ENCODE measurements at places on chromosomes 1 and 21. TPM values are rescaled to one million over a fixed set of nuclear protein-coding genes. Genes with fewer than 3 reads are reported as not detected.

Gene ATP1A2
- total RNA-seq: not detected

Gene ITLN2
- not detected for total RNA-seq

Gene LCE6A
- not detected for total RNA-seq

Gene TGFB2
- not detected for total RNA-seq

Gene CSF3R
- total RNA-seq: not detected

- DNase-seq: peak; percentile 35
Measured at GRCh38 chr1:9400425-9401079, 107.9 kb downstream of the SPSB1 start.

- no peak for DNase-seq
Measured at GRCh38 chr1:243793298-243793697, 56.7 kb downstream of the AKT3 start.

- no peak for DNase-seq
Measured at GRCh38 chr1:181081395-181081794, 7.1 kb upstream of the IER5 start.

DNA sequence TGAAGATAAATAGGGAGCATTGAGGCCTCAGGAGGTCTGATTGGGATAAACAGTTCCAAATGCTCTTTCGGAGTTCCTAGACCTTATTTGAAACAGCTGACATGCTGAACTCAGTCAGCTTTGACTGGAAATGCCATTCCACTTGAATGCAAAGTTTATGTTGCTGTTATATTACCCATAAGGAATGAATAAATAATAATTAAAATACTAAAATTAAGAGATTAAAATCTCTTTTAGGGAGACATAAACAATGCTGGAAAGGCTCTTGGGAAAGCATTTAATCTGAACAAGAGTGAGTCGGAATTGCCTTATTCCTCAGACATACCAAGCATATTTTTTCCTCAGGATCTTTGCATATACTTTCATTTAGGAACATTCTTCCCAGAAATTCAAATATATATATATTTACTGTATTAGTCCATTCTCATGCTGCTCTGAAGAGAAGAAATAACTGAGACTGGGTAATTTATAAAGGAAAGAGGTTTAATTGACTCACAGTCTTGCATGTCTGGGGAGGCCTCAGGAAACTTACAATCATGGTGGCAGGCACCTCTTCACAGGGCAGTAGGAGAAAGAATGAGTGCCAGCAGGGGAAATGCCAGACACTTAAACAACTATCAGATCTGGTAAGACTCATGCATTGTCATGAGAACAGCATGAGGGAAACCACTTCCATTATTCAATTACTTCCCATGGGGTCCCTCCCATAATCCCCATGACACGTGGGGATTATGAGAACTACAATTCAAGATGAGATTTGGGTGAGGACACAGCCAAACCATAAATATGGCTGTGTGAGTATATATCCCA, 318.2 kb upstream of the PLXNA2 start:
- DNase-seq: no peak

- DNase-seq: no peak
Measured at GRCh38 chr1:48920851-48921250, 144.2 kb upstream of the BEND5 start.

DNA sequence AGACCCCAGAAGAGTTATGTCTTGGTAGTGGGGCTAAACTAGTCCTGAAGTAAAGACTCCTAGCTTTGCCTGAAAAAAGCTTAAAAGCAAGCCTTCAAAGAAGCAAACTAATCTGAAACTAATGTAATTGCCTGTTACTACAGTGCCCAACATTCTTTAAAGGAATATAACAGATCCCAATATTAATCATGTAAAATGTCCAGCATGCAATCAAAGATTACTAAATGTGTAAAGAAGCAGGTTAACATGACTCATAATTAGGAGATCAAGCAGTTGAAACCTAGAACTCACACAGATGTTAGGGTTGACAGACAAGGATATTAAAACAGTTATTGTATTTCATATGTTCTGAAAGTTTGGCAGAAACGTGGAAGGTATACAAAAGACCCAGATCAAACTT, 17.8 kb downstream of the DYRK1A start:
- no peak for DNase-seq

DNA sequence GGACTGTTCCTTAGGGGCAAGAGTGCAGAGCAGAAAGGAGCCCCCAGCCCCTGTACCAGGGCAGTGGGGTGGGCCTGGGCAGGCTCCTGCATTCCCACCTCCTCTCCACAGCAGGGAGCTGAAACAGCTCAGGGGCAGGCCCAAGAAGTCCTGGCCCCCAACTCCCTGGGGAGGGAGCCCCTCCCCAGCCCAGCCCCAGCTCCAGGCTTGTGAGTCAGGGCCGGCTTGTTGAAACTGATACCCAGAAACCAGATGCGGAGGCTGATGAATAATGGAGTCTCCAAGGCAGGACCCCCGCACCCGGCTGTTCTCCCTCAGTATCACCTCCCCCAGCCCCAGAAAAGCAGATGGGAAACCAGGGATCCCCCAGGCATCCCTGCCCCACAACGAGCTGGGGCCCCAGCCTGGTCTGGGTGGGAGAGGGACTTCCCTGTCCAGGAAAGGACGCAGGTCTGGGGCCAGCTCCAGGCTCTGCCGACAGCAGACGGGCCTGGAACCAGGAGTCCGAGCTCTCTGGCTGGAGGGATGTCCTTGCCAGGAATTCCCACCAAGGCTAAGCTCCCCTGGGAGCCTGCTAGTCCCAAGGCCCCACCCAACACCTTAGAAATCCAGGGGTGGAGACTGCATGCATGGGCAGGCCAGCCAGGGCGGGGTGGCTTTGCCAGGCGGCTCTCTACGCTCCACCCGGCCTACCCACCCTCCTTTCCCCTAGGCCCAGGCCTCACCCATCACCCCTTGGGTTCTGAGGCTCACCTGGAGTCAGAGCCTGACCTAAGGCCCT, 2.7 kb downstream of the PLEKHG5 start:
- no peak for DNase-seq

- DNase-seq: no peak
Measured at GRCh38 chr1:14340002-14340785, 258.3 kb upstream of the KAZN start.

DNA sequence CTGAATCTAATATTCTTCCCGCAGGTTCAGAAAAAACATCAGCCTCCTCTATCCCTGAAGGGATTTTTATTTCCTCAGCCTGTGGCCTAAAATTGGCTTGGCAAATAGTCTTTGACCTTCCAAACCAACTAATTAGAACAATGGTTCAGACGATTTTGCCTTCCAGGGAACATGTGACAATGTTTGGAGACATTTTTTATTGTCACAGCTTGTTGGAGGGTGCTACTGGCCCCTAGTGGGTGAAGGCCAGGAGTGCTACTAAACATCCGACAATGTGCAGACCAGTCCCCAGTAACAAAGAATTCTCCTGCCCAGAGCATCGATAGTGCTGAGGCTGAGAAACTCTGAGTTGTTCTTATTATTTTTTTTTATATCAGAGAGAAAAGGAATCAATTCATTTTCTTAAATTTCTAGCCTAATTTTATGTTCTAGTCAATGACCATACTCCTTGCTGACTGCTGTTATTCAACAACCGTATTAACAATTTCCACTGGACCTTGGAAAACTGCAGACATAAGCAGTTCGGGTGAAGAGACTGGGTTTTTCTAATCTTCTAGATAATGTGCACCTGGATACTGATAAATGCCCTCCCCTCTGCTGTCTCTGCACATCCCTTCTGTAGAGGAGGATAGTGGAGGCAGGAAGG, 280.7 kb downstream of the LMX1A start:
- peak; percentile 3 for DNase-seq

DNA sequence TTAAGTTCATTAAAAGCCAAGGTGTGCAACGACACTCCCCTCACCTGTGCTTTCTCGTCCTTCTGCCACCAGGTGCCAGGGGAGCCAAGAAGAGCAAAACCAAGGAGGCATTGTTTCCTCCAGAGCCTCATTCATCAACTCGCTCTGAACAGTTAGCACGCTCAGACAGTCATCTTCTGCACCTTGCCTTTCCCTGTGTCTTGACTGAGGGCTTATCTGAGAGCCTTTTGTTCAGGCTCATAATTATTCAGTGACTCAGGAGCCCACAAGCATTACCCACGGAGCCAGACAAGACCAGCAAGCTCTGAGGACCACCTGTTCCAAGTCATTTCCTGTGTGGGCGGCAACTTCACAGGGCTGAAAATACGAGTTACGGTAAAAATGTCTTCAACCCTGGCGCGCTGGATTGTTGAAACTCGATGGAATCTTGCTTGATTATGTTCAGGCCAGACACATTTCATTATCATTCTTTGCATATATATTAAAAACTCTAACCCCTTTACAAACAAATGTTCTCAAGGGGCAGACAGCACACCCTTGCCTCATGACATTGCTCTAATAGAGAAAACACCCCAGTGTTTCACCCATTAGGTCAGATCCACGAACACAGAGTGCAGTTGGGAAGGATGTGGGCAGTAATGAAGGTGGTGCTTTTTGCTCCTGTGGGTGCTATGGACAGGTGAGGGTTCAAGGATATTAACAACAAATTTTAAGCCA, 89.7 kb upstream of the RUNX1 start:
- peak; percentile 94 for DNase-seq

- no peak for DNase-seq
Measured at GRCh38 chr1:229106526-229107125, 164.3 kb upstream of the RAB4A start.

- DNase-seq: no peak
Measured at GRCh38 chr1:221779771-221780170, 37.9 kb upstream of the DUSP10 start.

GRCh38 chr1:101741910-101742309, 254.8 kb downstream of the OLFM3 start:
- no peak for DNase-seq

GRCh38 chr1:114104949-114105348, 48.7 kb downstream of the SYT6 start:
- no peak for DNase-seq
